ENCODE measurements at places on chromosomes 3 and 15. TPM values are rescaled to one million over a fixed set of nuclear protein-coding genes. Genes with fewer than 3 reads are reported as not detected.

Gene ISLR2
- total RNA-seq: 0.36 TPM

Gene TRA2B
- 157 TPM for total RNA-seq

Gene PLSCR2
- total RNA-seq: not detected

Gene DUOXA2
- total RNA-seq: not detected

Gene XCR1
- total RNA-seq: not detected

Measured in fibroblast of the aortic adventitia (primary cell).